ENCODE measurements at places on chromosomes 5 and 9. TPM values are rescaled to one million over a fixed set of nuclear protein-coding genes. Genes with fewer than 3 reads are reported as not detected.
A peak's percentile ranks its signal among the peaks of the same experiment; 100 is the strongest.

The PCAT7 gene
- 1.8 TPM for total RNA-seq

The NUTM2F gene
- not detected for total RNA-seq

DNA sequence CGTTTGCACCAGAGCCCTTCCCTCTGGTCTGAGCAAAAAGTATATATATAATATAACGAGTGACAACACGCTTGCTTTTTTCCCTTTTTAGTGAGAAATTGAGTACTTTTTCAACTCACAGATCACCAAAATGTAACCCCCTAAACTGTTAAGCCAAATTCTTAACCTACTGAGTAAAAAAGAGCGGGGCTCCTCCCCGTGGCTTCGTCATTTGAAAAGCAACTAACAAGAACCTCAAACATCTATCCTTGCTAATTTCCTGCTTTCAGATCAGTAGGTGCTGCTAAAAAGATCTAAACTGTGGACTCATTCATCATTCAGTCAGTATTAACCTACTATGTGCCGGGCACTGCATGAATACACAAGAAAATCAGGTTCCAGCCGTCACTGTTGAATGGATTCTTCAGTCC lies 1.0 kb upstream of the PTBP3 start:
- H3K27ac ChIP-seq: no peak overlapping the region
- no peaks in the 10 kb centered on the region for H3K36me3 ChIP-seq
- DNase-seq: no peak
- H3K27me3 ChIP-seq: no peaks in the 10 kb centered on the region
- H3K4me3 ChIP-seq: peak overlapping the region; percentile 97

The CDX1 gene
- total RNA-seq: not detected

GRCh38 chr5:122951658-122952057 lies 84.9 kb downstream of the PPIC start:
- DNase-seq: no peak
- no peaks in the 10 kb centered on the region for H3K27me3 ChIP-seq
- no peak overlapping the region for H3K4me3 ChIP-seq
- H3K4me1 ChIP-seq: no peaks in the 10 kb centered on the region
- H3K36me3 ChIP-seq: peaks cover 10% of the 10 kb centered on the region
- no peak overlapping the region for H3K27ac ChIP-seq

The PCDHGA9 gene
- 1.6 TPM for total RNA-seq

The COL23A1 gene
- total RNA-seq: 3.6 TPM

GRCh38 chr9:99850736-99851499 lies 29.2 kb downstream of the NR4A3 start:
- H3K27me3 ChIP-seq: no peaks in the 10 kb centered on the region
- no peak overlapping the region for H3K4me3 ChIP-seq
- no peak for DNase-seq

DNA sequence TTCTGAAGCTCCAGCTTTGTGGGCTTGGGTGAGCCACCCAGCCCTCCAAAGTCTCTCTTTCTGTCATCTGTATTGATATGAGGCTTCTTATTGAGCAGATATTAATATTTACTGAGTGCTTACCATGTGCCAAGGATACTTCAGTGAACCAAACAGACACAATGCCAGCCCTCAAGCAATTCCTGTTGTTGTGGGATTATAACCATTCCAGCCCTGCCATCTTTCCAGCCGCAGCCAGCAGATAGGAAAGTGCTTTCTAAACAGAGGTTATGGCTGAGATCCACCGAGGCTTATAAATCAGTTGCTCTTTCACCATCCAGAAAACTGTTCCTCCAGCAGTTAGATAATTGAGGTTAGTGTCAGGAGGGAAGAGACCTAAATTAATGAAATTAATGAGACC lies 137.7 kb upstream of the ALDH1B1 start:
- no peak overlapping the region for H3K27ac ChIP-seq
- H3K4me3 ChIP-seq: no peak overlapping the region
- H3K27me3 ChIP-seq: no peaks in the 10 kb centered on the region
- no peaks in the 10 kb centered on the region for H3K4me1 ChIP-seq
- DNase-seq: no peak
- H3K36me3 ChIP-seq: no peaks in the 10 kb centered on the region

The ADRB2 gene
- total RNA-seq: 20.4 TPM

GRCh38 chr9:25212361-25212760 lies 465.9 kb downstream of the TUSC1 start:
- H3K36me3 ChIP-seq: no peaks in the 10 kb centered on the region
- DNase-seq: no peak
- H3K4me3 ChIP-seq: no peak overlapping the region
- no peaks in the 10 kb centered on the region for H3K4me1 ChIP-seq
- H3K27ac ChIP-seq: no peak overlapping the region

DNA sequence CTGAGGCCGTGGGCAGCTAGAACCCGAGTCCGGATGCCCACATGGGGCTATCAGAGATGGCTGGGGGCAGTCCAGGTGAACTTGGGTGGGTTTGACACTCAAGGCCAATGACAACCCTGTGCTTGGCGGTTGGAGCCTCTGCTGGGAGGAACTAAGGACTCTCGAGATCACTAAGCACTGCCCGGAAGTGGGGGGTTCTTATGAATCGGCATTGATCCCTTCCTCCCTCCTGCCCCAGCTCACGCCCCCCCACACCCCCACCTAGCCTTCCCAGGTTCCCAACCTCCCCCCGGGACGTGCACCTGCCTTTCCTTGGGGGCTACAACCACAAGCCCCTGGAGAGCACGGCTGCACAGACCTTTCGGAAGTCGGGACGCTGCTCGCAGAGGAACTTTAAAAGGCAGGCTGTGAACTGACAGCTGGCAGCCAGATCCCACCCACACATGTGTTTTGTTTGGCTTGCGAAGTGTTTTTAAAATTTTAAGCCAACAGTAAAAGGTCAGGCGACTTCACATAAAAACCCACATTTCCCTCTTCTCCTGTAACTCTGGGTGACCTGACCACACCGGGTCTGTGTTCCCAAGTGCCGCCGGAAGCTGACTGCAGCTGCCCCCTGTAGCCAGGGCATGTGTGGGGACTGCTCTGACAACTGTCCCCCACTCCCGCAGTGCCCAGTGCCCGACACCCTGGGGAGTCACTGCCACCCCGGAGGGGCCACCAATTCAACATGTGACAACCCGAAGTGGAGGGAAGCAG lies 5.1 kb upstream of the RALGDS start:
- no peaks in the 10 kb centered on the region for H3K27me3 ChIP-seq
- peaks cover 22% of the 10 kb centered on the region for H3K4me1 ChIP-seq
- DNase-seq: no peak
- H3K36me3 ChIP-seq: no peaks in the 10 kb centered on the region
- H3K27ac ChIP-seq: peak overlapping the region; percentile 69

DNA sequence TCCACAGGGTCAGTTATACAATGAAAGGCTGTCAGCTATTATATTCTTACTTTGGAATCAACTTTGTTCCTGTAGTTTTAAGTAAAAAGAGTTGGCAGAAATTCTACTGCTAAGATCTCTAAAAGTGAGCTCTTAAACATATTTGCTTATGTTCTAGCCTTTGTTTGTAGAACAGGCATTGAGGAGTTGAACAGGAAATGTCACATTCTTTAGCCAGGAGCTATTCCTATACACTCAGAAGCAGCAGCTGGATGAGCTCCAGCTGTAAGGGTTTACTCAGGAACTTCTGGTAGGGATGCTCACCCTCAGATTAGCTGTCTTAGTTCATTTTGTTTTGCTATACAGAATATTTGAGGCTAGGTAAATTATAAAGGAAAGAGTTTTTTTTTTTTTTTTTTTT lies 22.4 kb upstream of the SPINK14 start:
- peak overlapping the region; percentile 65 for H3K27ac ChIP-seq
- H3K27me3 ChIP-seq: no peaks in the 10 kb centered on the region
- DNase-seq: peak; percentile 83
- H3K4me3 ChIP-seq: no peak overlapping the region

DNA sequence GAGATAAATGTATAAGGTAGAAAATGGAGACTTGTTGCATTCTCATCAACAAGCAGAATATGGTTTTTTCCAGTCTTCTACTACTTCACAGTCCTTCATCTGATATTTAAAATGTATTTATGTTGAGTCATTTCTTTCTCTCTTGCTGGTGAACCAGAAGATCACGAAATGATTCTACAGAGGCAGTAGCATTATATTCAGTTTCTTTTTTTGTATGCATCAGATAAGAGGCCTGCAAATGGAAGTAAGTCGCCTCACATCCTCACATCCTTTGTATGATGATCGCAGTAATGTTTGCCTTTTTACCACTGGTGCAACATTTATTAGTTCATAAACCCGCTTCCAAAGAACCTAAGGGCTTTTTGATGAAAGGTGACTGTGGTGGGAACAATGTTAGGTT lies 22.1 kb upstream of the IL13 start:
- no peaks in the 10 kb centered on the region for H3K27me3 ChIP-seq

- no peaks in the 10 kb centered on the region for H3K36me3 ChIP-seq
- no peak overlapping the region for H3K27ac ChIP-seq
- DNase-seq: no peak
Measured at GRCh38 chr5:121188849-121189248, 662.8 kb upstream of the FTMT start.

DNA sequence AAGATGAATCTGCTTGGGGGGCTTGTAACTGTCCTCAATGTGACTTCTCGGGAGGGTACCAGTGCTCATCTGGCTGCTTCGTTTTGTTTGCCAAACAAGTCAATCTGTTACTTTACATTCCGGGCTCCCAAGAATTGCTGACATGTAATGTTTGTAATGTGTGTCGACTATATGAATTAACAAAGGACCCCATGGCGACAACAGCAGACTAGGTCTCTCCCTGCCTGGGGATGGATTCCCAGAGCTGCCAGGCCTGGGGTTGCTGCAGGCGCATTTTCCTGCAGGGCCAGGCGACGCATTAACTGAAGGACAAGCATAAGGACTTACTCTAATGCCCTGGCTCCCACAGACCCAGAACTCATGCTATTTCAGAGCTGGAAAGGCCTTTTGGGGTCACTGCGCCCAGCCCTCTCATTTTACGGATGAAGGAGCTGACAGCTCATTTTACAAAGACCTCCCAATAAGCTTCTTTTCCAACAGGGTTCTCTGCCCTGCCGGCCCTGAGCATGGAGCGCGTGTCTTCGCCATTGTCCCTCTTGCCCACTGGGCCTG lies 214.8 kb downstream of the TTLL11 start:
- H3K36me3 ChIP-seq: no peaks in the 10 kb centered on the region
- H3K4me3 ChIP-seq: no peak overlapping the region
- no peak for DNase-seq
- no peak overlapping the region for H3K27ac ChIP-seq
- no peaks in the 10 kb centered on the region for H3K4me1 ChIP-seq

DNA sequence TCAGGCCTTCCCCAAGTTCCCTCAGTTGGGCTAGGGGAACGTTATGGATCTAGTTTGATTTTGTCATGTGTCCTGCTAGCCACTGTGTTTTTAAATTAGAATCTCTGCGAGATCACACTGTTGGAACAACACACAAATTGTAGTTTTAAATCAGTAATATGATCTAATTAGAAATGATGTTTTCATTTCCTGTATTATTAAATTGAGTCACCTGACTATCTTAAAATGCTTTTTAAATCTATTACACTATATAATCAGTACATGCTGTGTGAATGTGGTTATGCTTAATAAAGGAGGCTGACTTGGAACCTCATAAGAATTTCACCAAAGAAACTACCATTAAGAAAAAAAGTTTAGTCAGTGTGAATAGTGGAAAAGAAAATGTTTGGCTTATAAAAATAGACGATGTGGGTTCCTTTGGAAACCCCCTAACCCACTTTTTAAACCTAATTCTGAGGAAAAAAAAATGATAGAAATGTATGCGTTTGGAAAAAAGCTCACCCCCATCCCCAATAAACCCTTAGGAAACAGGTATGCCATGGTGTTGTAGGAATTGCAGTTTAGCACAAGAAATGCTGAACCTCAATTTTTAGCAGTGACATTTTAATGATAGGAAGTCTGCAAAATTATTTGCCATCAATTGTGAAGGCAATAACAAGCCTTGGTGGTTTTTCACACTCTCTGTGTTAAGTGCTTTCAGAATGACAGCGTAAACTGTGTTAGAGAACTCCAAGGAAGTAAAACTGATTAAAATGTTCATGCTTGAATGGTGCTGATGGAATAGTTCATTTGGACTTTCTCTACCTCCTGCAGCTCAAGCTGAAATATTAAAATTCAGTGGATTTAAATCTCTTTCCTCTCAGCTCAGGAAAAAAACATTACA lies 59.0 kb downstream of the TLE4 start:
- H3K36me3 ChIP-seq: no peaks in the 10 kb centered on the region
- no peak overlapping the region for H3K27ac ChIP-seq
- no peaks in the 10 kb centered on the region for H3K27me3 ChIP-seq
- H3K4me3 ChIP-seq: no peak overlapping the region
- DNase-seq: no peak
- no peaks in the 10 kb centered on the region for H3K4me1 ChIP-seq

DNA sequence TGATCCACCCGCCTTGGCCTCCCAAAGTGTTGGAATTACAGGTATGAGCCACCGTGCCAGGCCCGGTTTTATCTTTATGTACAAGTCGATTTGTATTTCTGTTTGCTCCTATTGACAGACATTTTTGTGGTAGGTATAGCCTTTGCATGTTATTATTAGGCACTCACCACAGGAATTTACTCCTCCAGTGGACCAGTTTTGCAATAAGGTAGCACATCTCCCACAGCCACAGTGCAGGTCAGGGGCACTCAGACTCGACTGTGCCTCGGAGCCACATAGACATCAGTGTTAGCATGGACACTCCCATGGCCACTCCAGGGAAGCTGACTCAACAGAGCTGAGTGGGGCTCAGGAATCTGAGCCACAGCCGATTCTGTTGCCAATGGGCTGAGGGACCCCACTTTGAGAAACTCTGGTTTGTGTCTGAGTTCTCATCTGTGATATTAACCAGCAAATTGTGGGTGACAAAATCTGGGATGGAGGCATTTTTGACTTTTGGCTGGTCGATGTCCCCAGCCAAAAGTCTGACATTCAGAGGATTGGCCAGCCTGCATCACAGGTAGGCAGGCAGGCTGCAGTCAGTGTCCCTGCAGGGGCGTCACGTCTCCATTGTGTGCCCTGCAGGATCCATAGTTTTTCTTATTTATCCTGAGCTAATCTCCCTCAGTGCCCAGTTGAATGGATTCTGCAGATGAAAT lies 15.0 kb upstream of the SHB start:
- DNase-seq: no peak
- H3K27ac ChIP-seq: no peak overlapping the region
- H3K36me3 ChIP-seq: no peaks in the 10 kb centered on the region
- no peaks in the 10 kb centered on the region for H3K27me3 ChIP-seq
- H3K4me3 ChIP-seq: no peak overlapping the region

DNA sequence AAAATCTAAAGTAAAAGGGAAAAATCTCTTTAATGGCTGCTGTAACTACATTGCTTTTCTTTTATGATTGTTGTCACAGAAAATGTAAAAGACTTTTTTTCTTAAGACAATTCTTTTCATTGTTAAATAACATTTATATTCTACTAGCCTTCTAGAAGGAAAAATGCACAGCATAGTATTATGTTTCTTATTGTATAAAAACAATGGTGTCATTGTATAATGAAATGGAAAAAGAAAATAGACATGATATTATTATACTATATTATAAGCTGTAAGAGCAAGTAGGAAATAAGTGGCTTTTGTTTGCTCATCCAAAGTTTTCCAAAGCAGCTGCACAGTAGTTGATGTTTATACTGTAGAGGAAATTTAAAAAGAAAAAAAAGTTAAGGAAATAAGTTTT lies 1021.7 kb downstream of the EFNA5 start:
- H3K4me3 ChIP-seq: no peak overlapping the region
- DNase-seq: no peak
- H3K36me3 ChIP-seq: no peaks in the 10 kb centered on the region

The DIPK1B gene
- total RNA-seq: 0.45 TPM

The ANKRD18B gene
- total RNA-seq: not detected
